Panc1 (cell line): ENCODE measurements at places on chromosomes 5 and 9.

DNA sequence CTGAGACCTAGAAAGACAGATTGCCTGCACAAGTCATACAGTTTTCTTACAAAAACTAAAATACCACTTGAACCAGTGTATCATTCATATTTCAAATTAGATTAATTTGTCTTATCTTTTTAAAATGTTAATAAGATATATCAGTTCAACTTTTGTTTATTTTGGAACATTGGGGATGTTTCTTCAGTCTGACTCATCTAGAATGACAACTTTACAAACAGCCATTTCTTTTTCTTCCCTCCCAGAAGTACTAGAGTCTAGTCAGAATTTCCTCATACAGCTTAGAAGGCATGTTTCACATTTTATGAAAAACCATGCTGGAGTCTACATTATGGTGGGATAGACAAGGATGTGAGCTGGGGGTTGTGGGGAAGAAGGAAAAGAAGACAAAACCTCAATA lies 262.5 kb downstream of the NFIB start:
- no peak for DNase-seq

DNA sequence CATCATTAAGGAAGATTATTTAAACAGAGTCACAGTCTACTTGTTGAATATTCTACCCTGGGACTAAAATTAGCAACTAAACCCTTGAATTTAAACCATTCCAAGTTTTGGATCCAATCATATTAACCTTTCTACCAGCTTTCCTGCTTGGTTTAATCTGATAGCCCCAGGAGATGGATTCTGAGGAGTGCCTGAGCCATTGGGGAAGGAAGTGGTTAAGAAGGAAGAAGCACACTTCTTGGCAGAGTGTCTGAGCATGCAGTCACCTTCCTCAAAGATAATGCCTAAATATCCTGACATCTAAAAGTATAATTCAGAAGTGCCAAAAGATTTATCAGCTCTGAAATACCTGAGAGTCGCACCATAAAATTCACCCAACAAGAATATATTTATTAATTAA lies 74.1 kb upstream of the SNCAIP start:
- DNase-seq, result no peak

- no peak for DNase-seq
These were observed 48.5 kb upstream of the STXBP1 start for GRCh38 chr9:127563579-127563978.

- no peak for DNase-seq
These were observed 502.5 kb upstream of the SEMA6A start for GRCh38 chr5:117077142-117077541.

- no peak for DNase-seq
These were observed 493.5 kb downstream of the EBF1 start for GRCh38 chr5:158606233-158606632.

GRCh38 chr5:23400951-23401350 lies 106.5 kb upstream of the PRDM9 start:
- no peak for DNase-seq
